ENCODE measurements at places on chromosomes 3 and 15.

GRCh38 chr3:114393367-114394072 lies 99.7 kb downstream of the TIGIT start:
- DNase-seq = no peak

DNA sequence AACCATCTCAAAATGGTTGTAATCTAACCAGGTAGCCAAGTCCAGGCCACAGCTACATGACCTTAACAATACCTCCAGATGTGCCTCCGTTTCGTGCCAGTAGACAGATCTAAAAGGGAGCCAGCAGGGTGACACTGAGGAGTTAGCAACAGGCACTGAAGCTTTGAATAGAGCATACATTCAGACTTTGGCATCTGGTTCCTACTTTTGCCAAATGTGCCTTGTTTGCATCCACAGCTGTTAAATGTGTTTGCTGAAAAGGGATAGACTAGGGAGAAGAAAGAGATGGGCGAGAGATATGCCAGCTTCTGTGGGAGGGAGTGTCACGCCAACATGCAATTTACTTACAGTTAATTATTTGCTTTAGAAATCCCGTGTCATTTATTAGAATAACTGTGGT lies 1433.9 kb upstream of the CADM2 start:
- DNase-seq = no peak

GRCh38 chr3:136909187-136909586 lies 47.2 kb downstream of the NCK1 start:
- no peak for DNase-seq

GRCh38 chr3:126684218-126684751 lies 19.8 kb upstream of the CHCHD6 start:
- no peak for DNase-seq

- no peak for DNase-seq
Measured at GRCh38 chr3:10600296-10600714, 94.9 kb upstream of the ATP2B2 start.

DNA sequence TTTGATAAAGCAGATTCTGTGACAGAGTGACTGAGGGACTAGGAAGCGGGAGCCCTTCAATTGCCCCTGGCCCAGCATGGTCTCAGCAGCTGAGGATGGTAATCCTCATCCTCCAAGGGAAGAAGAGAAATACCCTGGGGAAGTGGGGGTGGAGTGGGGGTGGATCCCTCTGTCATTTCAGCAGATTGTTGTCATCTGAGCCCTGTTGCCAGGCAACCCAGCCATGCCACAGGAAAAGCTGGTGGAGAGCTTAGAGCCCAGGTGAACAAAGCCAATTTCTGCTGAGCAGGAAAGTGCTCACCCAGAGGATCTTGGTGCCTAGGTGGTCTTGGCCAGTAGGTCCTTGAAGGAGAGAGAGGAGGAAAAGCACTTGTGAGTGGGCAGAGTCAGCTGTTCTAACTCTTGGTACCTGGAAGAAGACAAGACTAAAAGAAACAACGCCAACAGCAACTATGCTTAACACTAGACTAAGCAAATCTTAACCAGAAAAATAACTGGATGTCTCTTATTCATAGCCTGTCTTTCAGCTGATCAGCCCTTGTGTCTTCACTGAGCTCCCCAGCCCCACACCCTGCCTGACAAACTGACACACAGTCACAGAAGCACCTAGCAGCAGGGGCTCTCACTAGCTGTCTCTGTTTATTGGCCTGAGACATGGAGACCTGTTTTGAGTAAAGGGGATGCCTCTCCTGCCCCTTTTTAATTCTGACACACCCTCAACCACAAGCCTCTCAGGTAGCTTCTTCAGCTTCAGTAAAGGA lies 40.1 kb upstream of the DCLK3 start:
- no peak for DNase-seq

DNA sequence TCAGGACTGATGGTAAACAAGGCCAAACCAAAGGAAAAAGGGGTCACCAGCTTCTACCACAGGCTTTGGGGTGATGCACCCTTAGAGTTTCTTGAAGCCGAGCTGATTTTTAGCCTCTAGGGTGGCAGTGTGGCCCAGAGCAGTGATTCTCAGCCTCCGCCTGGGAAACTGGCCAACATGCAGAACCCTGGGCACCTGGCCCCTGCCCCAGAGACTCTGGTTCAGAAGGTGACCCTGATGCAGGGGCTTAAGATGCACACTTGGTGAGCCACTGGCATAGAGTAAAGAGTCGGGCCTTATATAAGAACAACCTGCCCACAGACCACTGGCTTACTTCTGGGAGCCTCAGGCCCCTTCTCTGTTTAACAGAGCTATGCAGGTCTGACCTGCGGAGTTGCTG lies 44.5 kb downstream of the SYNM start:
- no peak for DNase-seq

GRCh38 chr3:13277860-13278531 lies 142.1 kb downstream of the NUP210 start:
- no peak for DNase-seq

DNA sequence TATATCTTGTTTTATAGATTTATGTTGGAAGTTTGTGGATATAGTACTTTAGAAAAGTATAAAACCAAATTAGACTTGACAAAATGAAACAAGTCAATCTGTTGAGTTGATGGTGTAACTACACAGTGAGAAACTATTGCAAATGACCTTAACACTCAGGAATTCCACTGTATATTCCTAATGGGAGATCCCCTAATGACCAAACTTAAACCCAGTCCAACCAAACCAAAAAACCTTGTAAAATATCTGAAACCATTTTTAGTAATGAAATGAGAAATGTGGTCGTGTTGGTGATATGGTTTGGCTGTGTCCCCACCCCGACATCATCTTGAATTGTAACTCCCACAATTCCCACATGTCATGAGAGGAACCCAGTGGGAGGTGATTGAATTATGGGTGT lies 31.9 kb upstream of the ATP13A3 start:
- no peak for DNase-seq

GRCh38 chr3:107589454-107589853 lies 66.7 kb downstream of the BBX start:
- no peak for DNase-seq

DNA sequence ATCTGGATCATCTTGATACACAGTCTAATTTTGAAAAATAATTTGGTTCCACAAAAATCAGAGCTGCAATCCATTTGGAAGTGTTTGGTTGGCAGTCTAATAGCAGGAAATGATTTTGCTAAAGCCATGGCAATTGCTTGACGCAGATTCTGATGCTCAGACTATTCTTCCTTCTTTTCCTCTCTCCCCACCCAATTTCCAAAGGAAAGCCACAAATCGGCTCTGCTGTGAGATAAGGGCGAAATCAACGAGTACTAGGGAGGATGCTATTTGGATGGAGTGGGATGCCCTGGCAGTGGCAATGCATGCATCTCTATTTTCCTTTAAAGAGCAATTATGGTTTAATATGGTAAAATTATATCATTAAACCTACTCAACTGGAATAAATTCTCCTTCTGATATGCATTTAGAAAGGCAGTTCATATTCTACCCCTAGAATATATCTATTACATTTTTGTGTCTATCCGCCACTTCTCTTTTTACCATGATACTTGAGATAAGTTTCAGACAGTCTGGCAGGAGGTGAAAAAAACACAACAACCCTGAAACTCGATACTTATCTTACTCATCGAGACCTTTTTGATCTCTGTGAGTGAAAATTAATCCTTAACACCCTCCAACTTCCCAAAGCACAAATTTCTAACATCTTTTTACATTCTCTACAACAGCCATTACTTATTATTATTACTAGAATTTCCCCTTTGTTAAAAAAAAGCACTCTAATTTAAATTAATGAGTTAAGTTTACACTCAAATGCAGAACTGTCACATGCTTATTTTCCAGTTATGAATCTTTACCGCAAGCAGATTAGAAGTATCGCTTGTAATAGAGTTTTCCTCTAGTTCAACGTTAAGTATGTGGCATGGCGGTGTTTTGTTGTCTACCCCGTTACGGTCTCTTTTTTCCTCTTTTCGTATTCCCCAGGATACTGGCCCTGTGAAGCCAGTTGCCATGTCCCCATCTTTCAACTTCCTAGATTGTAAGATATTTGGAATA lies 433.3 kb downstream of the FOXP1 start:
- no peak for DNase-seq

- no peak for DNase-seq
Measured at GRCh38 chr3:155745795-155746550, 1.1 kb upstream of the PLCH1 start.

GRCh38 chr3:13274125-13274524 lies 146.0 kb downstream of the NUP210 start:
- DNase-seq = no peak

DNA sequence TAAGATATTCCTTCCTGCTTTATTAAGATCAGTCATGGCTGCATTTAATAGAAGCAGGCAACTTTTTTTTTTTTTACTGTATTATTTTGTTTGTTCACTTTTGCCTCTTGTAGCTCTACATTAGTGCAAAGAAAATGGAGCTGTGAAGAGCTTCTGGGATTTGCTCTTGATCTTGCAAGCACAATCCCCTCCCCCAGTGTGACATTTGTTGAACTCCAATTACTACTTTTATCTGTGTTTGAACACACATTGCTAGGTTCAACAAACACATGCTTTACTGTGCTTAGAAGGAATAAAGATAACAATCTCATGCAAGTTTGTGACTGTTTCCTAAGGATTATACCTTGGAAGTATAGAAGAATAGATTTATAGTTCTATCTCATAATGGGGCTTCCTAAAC lies 648.8 kb downstream of the NLGN1 start:
- no peak for DNase-seq

GRCh38 chr3:191100516-191100915 lies 98.5 kb upstream of the OSTN start:
- DNase-seq = no peak

- no peak for DNase-seq
Measured at GRCh38 chr3:4734454-4734853, 241.3 kb downstream of the ITPR1 start.

- DNase-seq = no peak
Measured at GRCh38 chr3:37800022-37800551, 61.6 kb upstream of the CTDSPL start.

DNA sequence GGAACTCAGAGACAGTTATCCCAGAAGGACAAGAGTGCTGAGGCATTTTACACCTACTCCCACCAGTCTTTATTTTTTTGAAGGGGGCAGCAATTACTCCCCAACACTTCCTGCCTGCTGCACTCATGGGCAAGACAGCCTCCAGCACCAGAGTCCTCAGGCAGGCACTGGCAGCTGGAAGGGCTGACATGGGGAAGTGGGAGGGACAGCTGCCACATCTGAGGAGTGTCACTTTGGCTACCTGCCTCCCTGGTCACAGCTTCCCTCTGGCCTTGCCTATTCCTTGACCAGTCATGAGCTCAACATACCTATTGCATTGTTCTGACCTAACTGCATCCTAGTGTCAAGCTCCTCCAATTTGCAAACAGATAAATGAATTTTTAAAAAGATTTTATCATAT lies 10.2 kb upstream of the LACTB start:
- no peak for DNase-seq

- no peak for DNase-seq
Measured at GRCh38 chr3:141402476-141403171, 34.3 kb downstream of the ZBTB38 start.
